ENCODE measurements at places on chromosomes 13 and 19.

GRCh38 chr19:35696835-35697234, 7.5 kb upstream of the ZBTB32 start:
- DNase-seq, result no peak

GRCh38 chr19:45899919-45900589, 2.4 kb downstream of the MYPOP start:
- no peak for DNase-seq

- DNase-seq, result no peak
These were observed 5.8 kb downstream of the MISP3 start for GRCh38 chr19:14078411-14078810.

GRCh38 chr19:3080286-3080685, 13.9 kb upstream of the GNA11 start:
- no peak for DNase-seq

GRCh38 chr13:53197424-53197823, 168.8 kb downstream of the OLFM4 start:
- DNase-seq, result no peak

- DNase-seq, result no peak
These were observed 69.9 kb downstream of the SLITRK6 start for GRCh38 chr13:85729296-85729695.

DNA sequence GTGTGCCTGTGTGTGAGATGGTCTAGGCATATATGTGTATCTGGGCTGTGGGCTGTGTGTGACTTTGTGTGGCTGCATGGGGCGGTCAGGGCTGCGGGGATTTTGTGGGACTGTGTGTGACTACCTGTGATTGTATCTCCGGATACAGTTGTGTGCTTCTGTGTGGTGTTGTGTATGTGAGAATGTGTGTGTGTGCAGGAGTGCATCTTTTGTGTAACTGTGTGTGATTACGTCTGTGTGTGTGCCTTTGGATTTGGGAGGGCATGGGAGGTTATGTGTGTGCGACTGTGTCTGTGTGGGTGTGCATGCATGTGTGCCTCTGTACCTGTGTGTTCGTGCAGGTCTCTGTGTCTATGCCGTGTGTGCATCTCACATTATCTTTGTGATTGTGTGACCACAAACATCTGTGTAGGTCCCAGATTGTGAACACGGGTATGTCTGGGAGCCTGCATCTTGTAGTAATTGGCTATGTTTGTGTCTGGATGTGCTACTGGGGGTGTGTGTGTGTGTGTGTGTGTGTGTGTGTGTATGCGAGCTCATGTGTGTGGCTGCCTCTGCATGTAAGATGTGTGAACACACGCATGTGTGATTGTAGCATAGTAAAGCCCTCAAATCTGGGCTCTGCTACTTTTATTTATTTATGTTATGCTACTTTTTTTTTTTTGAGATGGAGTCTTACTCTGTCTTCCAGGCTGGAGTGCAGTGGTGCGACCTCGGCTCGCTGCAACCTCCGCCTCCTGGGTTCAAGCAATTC, 7.6 kb downstream of the EHD2 start:
- no peak for DNase-seq

GRCh38 chr13:74774264-74774663, 640.1 kb upstream of the KLF12 start:
- DNase-seq, result no peak
